ENCODE measurements at places on chromosomes 2 and 18. TPM values are rescaled to one million over a fixed set of nuclear protein-coding genes. Genes with fewer than 3 reads are reported as not detected.

DNA sequence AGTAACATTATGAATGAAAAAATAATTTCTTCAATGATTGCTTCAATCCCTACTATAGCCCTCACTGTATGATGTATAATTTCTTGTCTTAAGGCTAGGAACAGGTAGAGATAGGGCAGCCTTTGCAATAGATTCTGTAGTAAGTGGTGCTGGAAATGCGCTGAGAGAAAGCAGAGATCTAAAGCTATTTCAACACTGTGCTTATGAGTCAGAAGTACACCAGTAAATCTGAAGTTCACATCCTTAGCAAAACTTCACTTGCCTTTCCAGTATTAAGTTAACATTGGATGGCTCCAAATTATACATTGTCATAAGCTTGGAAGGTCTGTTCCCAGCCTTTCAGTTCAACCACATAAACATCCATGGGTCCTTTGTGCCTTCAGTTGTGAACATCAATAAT lies 178.2 kb upstream of the EPHA4 start:
- no peak overlapping the region for H3K27ac ChIP-seq
- H3K27me3 ChIP-seq, result no peaks in the 10 kb centered on the region
- no peak for DNase-seq
- H3K4me1 ChIP-seq, result no peaks in the 10 kb centered on the region
- H3K4me3 ChIP-seq, result no peak overlapping the region

- H3K4me3 ChIP-seq, result no peak overlapping the region
- no peaks in the 10 kb centered on the region for H3K27me3 ChIP-seq
- no peaks in the 10 kb centered on the region for H3K4me1 ChIP-seq
- no peak for DNase-seq
Measured at GRCh38 chr2:110770404-110770958, 38.1 kb downstream of the ACOXL start.

- no peaks in the 10 kb centered on the region for H3K4me1 ChIP-seq
- H3K4me3 ChIP-seq, result no peak overlapping the region
- no peaks in the 10 kb centered on the region for H3K36me3 ChIP-seq
Measured at GRCh38 chr2:108266218-108266617, 22.5 kb upstream of the SULT1C2 start.

DNA sequence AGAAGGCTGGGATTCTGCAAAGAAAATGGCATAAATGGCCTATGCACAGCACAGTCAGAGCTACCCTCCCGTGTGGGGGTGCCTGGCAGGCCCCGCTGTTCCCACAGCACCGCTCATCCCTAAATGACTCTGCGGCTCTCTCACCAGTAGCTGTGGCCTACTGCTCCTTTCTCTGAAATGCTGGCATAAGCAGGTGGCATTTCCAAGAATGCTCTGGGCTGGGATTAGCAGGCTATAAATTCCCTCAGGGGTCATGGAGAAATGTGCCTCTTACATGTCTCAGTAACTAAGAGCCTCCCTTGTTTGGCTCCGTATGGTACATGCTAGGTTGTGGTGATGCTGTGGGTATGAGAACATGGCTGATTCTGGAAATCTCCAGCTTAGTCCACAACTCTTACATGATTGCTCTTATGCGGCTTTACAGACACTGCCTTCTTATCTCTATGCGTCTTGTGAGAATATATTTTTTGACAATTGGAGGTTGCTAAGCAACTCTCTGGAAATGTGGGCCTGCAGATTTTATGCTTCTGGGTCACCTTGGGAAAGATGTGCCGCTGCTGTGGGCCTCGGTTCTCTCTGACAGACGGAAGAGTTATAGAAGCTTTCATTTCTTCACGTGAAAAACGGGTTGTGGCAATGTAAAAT lies 80.3 kb upstream of the GATA6 start:
- H3K4me1 ChIP-seq, result no peaks in the 10 kb centered on the region
- H3K36me3 ChIP-seq, result no peaks in the 10 kb centered on the region
- H3K27me3 ChIP-seq, result peaks cover 7% of the 10 kb centered on the region
- DNase-seq, result no peak

DNA sequence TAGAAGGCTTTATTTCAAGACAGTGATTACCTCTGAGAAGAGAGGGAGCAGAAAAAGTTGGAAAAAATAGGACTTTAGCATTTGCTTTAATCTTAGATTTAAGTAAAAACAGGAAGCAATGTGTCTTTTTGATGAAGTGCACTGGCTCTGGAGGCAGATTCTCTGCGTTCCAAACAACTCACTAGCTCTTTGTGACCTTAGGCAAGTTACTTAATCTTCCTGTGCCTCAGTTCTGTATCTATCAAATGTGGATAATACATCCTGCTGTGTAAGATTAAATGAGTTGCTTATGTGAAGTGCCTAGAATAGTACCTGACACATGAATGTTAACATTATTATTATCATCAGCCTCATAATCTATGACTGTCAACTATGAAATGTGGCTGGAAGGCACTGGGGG lies 42.3 kb downstream of the RPRD1A start:
- peaks cover 2% of the 10 kb centered on the region for H3K36me3 ChIP-seq
- no peak overlapping the region for H3K27ac ChIP-seq
- no peaks in the 10 kb centered on the region for H3K27me3 ChIP-seq
- no peak overlapping the region for H3K4me3 ChIP-seq
- no peak for DNase-seq

MYL1 gene
- not detected for total RNA-seq

GRCh38 chr2:71535526-71535925 lies 82.2 kb downstream of the DYSF start:
- peaks cover 22% of the 10 kb centered on the region for H3K27me3 ChIP-seq
- no peak overlapping the region for H3K4me3 ChIP-seq
- H3K36me3 ChIP-seq, result no peaks in the 10 kb centered on the region
- DNase-seq, result no peak

- no peaks in the 10 kb centered on the region for H3K36me3 ChIP-seq
- H3K4me1 ChIP-seq, result peaks cover 21% of the 10 kb centered on the region
- no peak for DNase-seq
- peaks cover 98% of the 10 kb centered on the region for H3K27me3 ChIP-seq
- H3K4me3 ChIP-seq, result peak overlapping the region; percentile 65
Measured at GRCh38 chr2:70901227-70902066, 34.3 kb upstream of the ATP6V1B1 start.

DNA sequence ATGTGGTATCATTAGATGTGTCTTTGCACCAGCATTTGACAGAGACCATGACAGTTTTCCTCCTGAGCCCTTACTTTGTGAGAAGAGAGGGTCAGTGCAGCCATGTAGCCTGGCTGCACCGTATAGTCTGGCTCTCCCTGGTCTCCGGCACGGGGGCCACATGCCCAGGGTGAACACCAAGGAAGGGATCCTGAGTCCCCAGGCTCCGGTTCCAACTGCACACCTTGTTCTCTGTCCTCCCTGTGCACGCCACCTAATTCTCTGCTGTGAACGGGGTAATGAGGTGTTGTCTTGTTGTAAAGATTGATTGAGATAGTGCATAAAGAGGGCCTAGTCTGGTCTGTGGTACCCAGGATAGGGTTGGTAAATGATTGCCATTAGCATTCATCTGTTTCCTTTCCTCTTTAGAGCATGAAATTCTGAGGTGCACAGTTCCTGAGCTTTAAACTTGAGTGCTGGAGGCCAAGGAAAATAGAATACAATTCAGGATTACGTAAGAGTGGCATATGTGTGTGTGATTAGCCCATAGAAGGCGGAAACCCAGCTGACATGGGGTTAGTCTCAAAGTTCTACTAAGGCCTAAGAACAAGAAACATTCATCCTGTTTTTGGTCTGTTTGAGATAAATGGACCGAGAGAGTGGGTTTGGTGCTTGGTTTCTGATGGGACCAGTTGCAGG lies 55.5 kb downstream of the NCK2 start:
- H3K36me3 ChIP-seq, result peaks cover 65% of the 10 kb centered on the region
- peak overlapping the region; percentile 44 for H3K4me3 ChIP-seq
- no peaks in the 10 kb centered on the region for H3K27me3 ChIP-seq
- peak overlapping the region; percentile 92 for H3K27ac ChIP-seq
- DNase-seq, result no peak

DNA sequence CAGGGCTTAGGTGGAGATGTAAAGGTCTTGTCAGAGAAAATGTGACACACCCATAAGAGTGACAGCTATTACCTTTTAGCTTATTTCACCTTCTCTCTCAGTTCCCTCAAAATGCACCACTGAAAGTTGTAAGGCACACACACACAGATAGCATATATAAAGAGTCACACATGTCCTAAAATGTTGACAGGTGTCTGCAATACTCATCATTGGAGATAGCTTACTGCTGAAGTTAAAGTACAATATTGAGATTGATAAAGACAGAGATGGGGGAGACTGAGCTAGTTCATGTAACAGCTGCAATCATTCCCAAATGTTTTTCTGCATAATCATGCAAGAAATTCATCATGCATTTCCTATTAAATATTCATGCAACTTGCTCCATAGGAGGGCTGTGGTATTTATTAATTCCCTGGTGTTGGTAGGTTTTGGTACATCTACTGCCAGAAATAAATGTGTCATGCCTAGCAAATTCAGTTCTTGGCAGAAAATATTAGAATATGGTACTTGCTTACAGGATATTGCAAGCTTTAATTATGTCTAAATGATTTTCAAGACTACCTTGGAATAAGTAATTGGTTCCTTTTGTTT lies 118.8 kb upstream of the RBMS1 start:
- DNase-seq, result no peak
- H3K36me3 ChIP-seq, result peaks cover 5% of the 10 kb centered on the region
- peaks cover 27% of the 10 kb centered on the region for H3K4me1 ChIP-seq
- H3K27ac ChIP-seq, result no peak overlapping the region
